COR-L47 (cell line): ENCODE measurements at places on chromosomes 5 and 9.
A peak's percentile ranks its signal among the peaks of the same experiment; 100 is the strongest.

DNA sequence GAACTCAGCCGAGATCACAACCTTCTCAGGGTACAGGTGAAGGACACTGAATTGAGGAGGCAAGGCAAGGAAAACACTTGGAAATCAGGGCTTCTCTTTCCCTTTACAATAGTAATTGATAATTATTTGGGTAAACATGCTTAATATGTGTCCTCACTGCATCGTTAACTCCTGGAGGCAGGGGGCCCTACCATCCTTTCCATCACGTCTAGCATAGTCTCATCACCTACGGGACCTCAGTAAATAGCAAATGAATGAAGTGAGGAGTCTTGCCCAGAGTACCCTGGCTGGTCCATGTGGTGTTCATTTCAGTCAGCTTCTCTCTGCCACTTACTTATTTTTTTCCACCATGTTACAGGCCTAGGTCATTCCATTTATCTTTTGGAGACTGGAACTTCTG lies 2.3 kb downstream of the F2RL1 start:
- no peak for DNase-seq

DNA sequence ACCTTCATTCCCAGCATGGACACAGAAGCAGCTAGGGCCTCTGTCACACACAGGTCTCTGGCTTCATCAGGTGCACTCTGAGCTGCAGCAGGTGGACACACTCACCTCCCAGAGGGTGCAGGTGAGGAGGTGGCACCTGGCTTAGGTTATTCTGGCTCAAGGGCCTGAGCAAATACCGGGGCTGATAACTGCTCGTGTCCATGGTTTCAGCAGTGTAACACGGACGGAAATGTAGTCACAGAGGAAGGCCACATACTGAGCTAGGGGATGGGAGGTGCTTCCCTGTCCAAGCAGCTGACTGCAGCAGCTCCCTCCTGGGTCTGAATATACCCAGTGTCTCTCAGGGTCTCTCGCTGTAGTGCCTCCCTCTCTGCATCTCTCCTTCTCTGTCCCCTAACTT lies 5.7 kb downstream of the PHF2 start:
- DNase-seq = peak; percentile 87

DNA sequence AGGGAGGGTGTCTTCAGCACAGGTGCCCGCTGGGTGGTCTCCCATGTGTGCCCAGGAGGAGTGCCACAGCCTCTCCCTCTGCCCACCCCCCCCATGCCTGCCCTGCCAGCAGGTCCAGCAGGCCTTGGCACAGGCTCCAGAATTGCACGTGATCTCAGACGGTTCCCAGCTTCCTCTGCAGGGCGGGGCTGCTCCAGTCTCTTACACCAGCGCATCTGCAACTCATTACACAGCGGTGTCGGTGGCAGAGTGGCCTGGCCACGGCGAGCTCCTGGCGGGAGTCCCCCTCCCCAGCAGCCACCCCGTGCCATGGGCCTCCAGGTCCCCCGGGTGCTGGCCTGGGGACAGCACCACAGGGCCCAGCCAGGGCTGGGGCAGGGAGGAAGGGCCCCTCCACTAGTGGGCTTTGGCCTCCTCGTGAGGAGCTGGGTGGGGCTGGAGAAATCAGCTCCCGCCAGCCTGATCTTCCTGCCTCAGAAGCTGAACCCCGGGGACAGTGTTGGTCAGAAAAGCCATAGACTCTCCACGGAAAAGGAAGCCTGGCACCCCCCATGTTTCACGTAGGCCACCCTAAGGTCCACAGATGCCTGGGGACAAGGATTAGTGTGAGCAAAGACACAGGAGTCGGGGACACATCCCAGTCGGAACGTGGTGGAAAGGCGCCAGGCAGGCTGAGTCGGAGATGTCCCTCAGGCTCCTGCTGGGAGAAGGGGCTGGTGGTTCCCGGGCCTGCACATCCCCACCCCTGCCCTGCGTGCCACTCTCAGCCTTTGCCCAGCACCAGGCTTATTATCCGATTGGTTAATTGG lies 40.2 kb downstream of the RXRA start:
- DNase-seq = peak; percentile 98

- no peak for DNase-seq
These were observed 53.6 kb downstream of the S1PR3 start for GRCh38 chr9:89044881-89045280.

GRCh38 chr9:76617497-76618175 lies 146.6 kb upstream of the PCA3 start:
- no peak for DNase-seq
